ENCODE measurements at places on chromosomes 3 and 15. TPM values are rescaled to one million over a fixed set of nuclear protein-coding genes. Genes with fewer than 3 reads are reported as not detected.

CKMT1A gene
- total RNA-seq = not detected

TAMM41 gene
- total RNA-seq = 6.7 TPM

PLCL2 gene
- total RNA-seq = 10.6 TPM

SLC28A1 gene
- 0.12 TPM for total RNA-seq

GJD2 gene
- total RNA-seq = not detected

Measured in uterine smooth muscle cell (primary cell).